Progenitor cell of endocrine pancreas (in vitro differentiated cells): ENCODE measurements at places on chromosomes 3 and 15. TPM values are rescaled to one million over a fixed set of nuclear protein-coding genes. Genes with fewer than 3 reads are reported as not detected.

DNA sequence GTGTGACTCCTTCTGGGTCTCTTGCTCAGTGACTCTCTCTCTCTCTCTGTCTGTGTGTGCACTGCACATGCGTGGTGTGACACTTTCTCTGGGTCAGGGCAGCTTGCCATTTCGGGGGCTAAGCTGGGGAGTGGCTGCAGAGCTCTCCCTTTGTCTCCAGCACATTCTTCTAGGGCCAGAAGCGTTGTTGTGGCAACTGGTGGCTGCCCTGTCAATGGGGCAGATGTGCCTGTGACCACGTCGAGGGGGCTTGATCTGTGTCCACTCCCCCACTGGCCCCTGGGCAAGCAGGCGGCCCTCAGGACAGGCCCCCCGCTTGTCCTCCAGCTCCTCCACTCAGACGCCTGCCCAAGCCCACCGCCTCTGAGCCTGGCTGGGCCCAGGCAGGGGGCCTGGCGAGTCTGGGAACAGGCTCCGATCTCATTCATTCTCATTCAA is 67.8 kb downstream of the WNT7A start:
- no peaks in the 10 kb centered on the region for H3K4me1 ChIP-seq

DNA sequence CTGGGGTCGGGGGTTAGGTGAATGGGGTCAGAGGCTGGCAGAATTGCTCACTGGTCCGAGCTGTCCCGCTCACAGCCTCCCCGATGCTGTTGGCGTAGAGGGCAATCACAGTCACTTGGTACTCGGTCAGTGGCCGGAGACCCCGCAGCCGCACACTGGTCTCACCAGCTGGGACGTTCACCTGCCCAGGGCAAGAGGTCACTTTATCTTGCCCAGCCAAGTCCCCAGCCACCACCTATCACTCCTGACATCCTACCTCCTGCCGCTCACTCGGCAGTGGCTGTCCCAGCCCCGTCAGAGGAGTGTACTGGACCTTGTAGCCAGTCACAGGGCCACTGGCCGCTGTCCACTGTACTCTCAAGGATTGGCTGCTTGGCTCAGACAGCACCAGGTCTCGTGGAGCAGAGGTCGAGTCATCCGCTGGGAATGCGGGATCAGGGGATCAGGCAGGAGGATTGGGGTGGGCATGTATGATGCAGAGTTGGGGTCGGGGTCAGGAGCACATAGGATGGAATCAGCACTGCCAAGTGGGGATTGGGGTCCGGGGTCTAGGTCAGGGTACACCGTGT is 2.5 kb downstream of the COL7A1 start:
- H3K4me3 ChIP-seq, result no peak overlapping the region
- no peak for DNase-seq
- no peak overlapping the region for H3K27ac ChIP-seq

DNA sequence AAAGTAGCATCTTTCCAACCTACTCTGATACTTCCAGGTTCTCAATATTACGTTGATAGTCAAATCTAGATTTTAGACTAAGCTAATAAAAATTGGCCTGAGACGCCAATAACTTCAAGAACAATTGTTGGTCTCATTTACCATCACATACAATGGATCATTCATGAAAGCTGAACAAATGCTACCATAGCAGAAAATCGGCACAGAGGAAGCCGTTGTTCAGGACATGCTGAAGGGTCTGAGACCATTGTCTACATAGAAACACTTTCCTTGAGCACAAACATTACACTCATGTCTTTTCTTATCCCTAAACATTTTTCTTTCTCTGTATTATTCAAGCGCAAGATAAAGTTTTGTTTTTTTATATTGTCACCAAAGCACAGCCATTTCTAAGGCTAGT is 37.2 kb upstream of the FHIT start:
- no peaks in the 10 kb centered on the region for H3K4me1 ChIP-seq
- no peak overlapping the region for H3K4me3 ChIP-seq
- H3K27me3 ChIP-seq, result no peaks in the 10 kb centered on the region

GRCh38 chr15:28979208-28979841 is 93.6 kb downstream of the APBA2 start:
- H3K27ac ChIP-seq, result no peak overlapping the region

- no peak for DNase-seq
- H3K4me3 ChIP-seq, result no peak overlapping the region
- H3K27ac ChIP-seq, result no peak overlapping the region
- H3K36me3 ChIP-seq, result peaks cover 6% of the 10 kb centered on the region
- peaks cover 43% of the 10 kb centered on the region for H3K4me1 ChIP-seq
- H3K27me3 ChIP-seq, result no peaks in the 10 kb centered on the region
Observed at GRCh38 chr15:67072958-67073357, 7.6 kb downstream of the SMAD3 start.

GRCh38 chr3:99684644-99685043 is 46.2 kb downstream of the COL8A1 start:
- H3K27me3 ChIP-seq, result no peaks in the 10 kb centered on the region
- H3K4me3 ChIP-seq, result no peak overlapping the region
- H3K4me1 ChIP-seq, result peaks cover 1% of the 10 kb centered on the region
- DNase-seq, result no peak
- no peaks in the 10 kb centered on the region for H3K36me3 ChIP-seq

DNA sequence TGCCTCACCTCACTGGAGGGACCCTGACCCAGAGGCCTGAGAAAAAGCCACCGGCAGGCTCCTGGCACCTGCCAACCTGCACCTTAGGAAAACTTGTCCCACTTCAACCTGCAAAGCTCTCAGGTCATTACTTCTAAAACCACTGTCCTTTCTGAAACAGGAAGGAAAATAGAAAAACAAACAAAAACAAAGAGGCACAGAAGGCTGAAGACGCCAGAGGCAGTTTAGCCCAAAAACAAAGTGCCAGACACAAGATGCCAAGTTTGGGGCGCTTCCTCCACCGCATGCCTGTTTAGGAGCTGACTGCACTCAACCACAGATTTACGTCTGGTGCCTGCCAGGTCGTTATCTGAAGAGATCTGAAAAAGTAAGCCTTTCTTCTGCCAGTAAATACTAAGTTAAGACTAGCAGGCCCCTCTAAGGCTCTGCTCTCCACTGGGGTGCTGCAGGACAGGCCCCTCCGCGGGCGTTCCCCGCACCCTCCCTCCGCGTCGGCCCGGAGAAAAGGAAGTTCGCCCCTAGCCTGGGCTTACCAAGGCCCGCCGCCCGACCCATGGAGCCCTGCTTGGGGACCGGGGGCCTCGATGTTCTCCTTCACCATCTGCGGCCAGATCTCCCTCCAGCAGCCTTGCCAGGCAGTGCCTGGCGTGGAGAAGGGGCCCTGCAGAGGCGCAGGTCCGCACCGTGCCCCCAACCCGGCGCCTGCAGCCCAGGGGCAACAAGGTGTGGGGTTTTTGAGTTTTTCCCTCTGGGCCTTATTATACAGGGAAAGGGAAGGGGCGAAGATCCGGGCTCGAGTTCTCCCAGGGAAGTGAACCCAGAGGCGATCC is 1.3 kb downstream of the GOLGA8A start:
- H3K27ac ChIP-seq, result no peak overlapping the region
- peaks cover 21% of the 10 kb centered on the region for H3K27me3 ChIP-seq
- peak overlapping the region; percentile 76 for H3K4me3 ChIP-seq

- no peak overlapping the region for H3K27ac ChIP-seq
- H3K27me3 ChIP-seq, result no peaks in the 10 kb centered on the region
- H3K36me3 ChIP-seq, result no peaks in the 10 kb centered on the region
- peaks cover 43% of the 10 kb centered on the region for H3K4me1 ChIP-seq
- H3K4me3 ChIP-seq, result no peak overlapping the region
Observed at GRCh38 chr3:191348098-191348497, 17.8 kb upstream of the UTS2B start.

GRCh38 chr15:64547275-64547674 is 86.9 kb downstream of the ZNF609 start:
- DNase-seq, result no peak
- no peaks in the 10 kb centered on the region for H3K27me3 ChIP-seq
- peaks cover 22% of the 10 kb centered on the region for H3K4me1 ChIP-seq
- no peak overlapping the region for H3K4me3 ChIP-seq

GRCh38 chr15:99437315-99438223 is 128.2 kb upstream of the MEF2A start:
- no peaks in the 10 kb centered on the region for H3K4me1 ChIP-seq
- H3K27ac ChIP-seq, result no peak overlapping the region
- H3K4me3 ChIP-seq, result no peak overlapping the region
- H3K36me3 ChIP-seq, result no peaks in the 10 kb centered on the region

- DNase-seq, result no peak
- peaks cover 27% of the 10 kb centered on the region for H3K27me3 ChIP-seq
- peaks cover 3% of the 10 kb centered on the region for H3K36me3 ChIP-seq
- H3K27ac ChIP-seq, result no peak overlapping the region
- H3K4me1 ChIP-seq, result peaks cover 12% of the 10 kb centered on the region
Observed at GRCh38 chr15:40275954-40276353, 6.9 kb downstream of the ANKRD63 start.

- peaks cover 2% of the 10 kb centered on the region for H3K4me1 ChIP-seq
- no peak overlapping the region for H3K4me3 ChIP-seq
- peaks cover 3% of the 10 kb centered on the region for H3K27me3 ChIP-seq
- DNase-seq, result no peak
- no peak overlapping the region for H3K27ac ChIP-seq
Observed at GRCh38 chr3:22156868-22157267, 405.9 kb upstream of the ZNF385D start.

- no peaks in the 10 kb centered on the region for H3K36me3 ChIP-seq
- H3K4me1 ChIP-seq, result peaks cover 4% of the 10 kb centered on the region
- peak; percentile 87 for DNase-seq
- peak overlapping the region; percentile 57 for H3K27ac ChIP-seq
Observed at GRCh38 chr15:89057506-89058133, 30.6 kb upstream of the ABHD2 start.

DNA sequence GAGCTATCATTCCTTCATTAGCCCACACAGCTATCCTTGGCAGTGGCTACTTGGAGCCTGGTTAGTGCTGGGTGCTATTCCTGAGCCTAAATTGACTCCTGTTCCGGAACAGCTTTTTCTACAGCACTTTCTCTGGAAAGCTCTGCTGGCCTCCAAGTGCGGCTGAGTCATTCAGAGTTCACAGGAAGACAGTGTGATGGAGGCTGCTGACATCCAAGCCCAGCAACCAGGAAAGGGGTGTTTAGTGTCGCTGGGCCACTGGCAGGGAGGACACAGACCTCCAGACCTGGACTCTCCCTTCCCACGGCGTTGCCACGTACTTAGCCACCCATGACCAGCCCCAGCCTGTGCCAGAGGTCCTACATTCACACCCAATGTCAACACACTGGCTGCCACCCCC is 28.7 kb downstream of the CACNA2D2 start:
- no peaks in the 10 kb centered on the region for H3K4me1 ChIP-seq
- DNase-seq, result no peak
- H3K27me3 ChIP-seq, result peaks cover 7% of the 10 kb centered on the region
- H3K36me3 ChIP-seq, result peaks cover 2% of the 10 kb centered on the region

DNA sequence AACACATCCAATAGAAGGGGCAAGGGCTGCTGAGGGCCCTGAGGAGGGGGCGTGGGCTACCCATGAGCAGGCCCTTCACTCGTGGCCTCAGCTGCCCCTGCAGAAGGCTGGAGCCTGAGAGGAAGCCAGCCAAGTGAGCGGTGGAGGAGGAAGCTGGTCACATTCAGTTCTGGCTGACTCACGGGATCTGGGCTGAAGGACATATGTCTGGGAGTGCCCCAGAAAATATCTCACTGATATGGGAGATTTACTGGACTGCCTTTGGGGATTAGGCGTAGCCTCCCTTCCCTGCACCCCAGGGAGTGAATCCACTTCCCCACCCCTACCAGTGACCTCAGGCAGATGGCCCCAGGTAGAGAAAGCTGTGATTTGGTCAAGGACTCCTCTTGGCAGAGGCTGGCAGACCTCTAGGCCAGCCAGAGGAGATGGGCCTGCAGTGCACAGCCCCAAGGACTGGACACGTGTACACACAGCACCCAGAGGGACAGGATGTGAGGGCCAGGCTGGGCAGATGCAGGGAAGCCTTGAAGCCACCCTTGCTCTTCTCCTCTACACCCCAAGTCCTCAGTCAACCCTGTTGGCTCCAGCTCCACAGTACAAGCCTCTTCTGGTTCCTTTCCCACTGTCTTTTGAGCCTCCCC is 14.2 kb upstream of the ANKDD1A start:
- no peak overlapping the region for H3K4me3 ChIP-seq
- no peaks in the 10 kb centered on the region for H3K36me3 ChIP-seq
- H3K4me1 ChIP-seq, result peaks cover 11% of the 10 kb centered on the region
- DNase-seq, result no peak

DNA sequence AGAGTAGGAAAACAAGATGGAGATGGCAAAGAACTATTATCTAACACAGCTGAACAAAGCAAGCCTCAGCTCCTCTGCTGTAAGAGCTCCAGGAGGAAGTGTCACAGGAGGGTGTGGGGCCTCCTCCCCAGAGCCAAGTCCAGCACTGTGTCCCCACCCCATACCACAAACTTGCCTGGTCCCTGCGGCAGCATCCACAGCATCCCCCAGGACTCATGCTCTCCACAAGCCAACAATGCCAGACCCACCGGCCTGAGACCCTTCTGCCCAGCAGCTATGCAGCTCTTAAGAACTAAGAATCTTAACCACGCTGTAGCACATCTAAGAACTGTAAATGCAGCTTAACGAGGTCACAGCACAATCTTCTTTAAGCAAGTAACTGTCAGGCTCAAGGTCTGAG is 9.1 kb downstream of the RBM15B start:
- H3K4me3 ChIP-seq, result no peak overlapping the region
- H3K4me1 ChIP-seq, result peaks cover 3% of the 10 kb centered on the region
- H3K27ac ChIP-seq, result no peak overlapping the region
- no peak for DNase-seq
- H3K27me3 ChIP-seq, result no peaks in the 10 kb centered on the region

DNA sequence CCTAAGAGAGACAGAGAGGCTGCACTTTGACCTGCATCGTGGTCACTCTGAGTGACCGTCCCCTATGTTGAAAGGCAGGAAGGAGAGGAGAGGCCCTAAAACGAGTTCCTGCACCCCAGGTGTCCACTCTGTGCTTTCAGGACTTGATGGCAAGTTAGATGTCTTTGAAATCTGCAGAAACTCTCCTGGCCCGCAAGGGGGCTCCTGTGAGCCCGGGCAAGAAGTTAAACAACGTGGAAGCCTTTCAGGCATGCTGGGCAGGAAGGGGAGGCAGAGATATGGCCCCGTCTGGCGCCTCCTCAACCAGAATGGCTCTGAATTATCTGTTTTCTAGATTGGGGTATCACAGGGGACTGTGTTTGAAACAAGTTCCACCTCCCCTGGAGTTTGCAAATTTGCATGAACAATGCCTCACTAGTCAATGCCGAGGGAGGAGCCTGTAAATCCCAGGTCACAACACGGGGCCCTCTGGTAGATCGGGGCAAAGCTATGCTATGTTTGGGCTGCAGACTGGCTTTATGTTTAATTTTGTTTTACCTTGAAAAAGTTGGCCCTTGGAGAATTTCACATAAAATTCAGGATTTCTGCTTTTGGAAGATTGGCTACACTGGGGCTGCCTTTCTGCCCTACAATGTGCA is 9.8 kb downstream of the CTXND1 start:
- no peak overlapping the region for H3K27ac ChIP-seq
- peak; percentile 35 for DNase-seq
- no peaks in the 10 kb centered on the region for H3K36me3 ChIP-seq
- H3K4me3 ChIP-seq, result no peak overlapping the region
- H3K4me1 ChIP-seq, result peaks cover 12% of the 10 kb centered on the region
- peaks cover 11% of the 10 kb centered on the region for H3K27me3 ChIP-seq

GRCh38 chr3:37136067-37136466 is 38.3 kb downstream of the LRRFIP2 start:
- H3K27ac ChIP-seq, result no peak overlapping the region
- H3K36me3 ChIP-seq, result no peaks in the 10 kb centered on the region
- H3K4me3 ChIP-seq, result no peak overlapping the region
- DNase-seq, result no peak
- H3K4me1 ChIP-seq, result peaks cover 22% of the 10 kb centered on the region
- no peaks in the 10 kb centered on the region for H3K27me3 ChIP-seq

SENP8 gene
- 4.7 and 5.1 TPM in 2 replicates for total RNA-seq

CFAP100 gene
- total RNA-seq, result 0.79 and 1.00 TPM in 2 replicates

XIRP1 gene
- total RNA-seq, result 0.16 TPM in 1 of 2 replicates, not detected in the other

JMJD7 gene
- total RNA-seq, result 18.0 and 26.2 TPM in 2 replicates

ADIPOQ gene
- total RNA-seq, result not detected in 2 replicates

KBTBD12 gene
- 0.29 and 0.40 TPM in 2 replicates for total RNA-seq

HEG1 gene
- 4.1 and 7.2 TPM in 2 replicates for total RNA-seq

PLAAT1 gene
- 2.1 and 2.2 TPM in 2 replicates for total RNA-seq
